Epithelial cell of prostate (primary cell): ENCODE measurements at places on chromosomes 12 and 14.

GRCh38 chr12:4044101-4044500, 170.9 kb upstream of the PARP11 start:
- DNase-seq: no peak

DNA sequence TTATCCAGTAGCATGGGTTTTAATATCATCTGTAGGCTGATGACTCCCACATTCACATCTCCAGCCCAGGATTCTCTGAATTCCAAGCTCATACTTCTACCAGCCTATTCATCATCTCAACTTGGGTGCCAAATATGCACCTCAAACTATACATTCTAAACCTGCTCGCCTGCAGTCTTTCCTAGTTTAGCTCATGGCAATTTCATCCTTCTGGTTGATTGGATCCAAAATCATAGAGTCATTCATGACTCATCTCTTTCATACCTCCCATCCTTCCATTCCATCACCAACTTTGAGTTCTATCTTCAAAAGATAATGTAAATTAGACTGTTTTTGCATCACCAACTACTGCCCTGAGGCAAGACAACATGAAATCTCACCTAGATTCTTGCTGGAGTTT, 99.7 kb upstream of the EGLN3 start:
- no peak for DNase-seq

DNA sequence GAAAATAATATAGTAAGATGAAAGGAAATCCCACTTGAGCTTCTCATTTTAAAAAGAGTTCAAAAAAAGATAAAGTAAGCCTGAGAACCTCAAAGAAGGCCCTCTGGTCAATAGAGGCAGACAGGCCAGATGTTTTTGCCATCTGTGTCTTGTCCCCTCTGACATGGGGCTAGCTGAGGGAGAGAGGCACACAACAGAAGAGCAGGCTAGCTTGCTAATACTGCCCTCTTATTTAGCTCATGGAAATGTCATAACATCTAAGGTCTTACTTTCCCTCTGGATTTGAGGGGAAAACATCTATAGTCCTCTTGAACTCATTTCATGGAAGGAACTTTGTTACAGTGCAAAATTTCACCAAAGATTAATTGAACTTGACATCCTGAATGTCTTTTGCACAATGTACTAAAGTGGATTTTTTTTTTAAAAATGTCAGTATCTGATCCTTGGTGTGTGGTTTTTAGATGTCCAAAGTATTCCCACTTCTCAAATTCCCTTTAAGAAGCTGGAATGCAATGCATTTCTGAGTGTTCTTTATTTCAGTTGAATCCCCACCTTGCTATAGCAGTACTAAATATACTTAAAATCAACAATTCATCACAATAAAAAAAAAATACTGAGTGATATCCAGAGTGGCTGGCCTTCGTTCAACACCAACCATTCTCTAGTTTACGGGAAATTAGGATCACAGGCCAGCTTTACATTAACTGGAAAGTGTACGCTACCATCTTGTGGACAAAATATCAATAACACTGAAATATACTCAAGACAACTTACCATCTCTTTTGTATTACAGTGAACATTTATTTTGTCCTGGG, 176.7 kb downstream of the PAH start:
- no peak for DNase-seq

GRCh38 chr14:95268350-95268749, 51.4 kb downstream of the CLMN start:
- DNase-seq: no peak

GRCh38 chr12:21666722-21667121, 9.1 kb upstream of the LDHB start:
- DNase-seq: no peak

DNA sequence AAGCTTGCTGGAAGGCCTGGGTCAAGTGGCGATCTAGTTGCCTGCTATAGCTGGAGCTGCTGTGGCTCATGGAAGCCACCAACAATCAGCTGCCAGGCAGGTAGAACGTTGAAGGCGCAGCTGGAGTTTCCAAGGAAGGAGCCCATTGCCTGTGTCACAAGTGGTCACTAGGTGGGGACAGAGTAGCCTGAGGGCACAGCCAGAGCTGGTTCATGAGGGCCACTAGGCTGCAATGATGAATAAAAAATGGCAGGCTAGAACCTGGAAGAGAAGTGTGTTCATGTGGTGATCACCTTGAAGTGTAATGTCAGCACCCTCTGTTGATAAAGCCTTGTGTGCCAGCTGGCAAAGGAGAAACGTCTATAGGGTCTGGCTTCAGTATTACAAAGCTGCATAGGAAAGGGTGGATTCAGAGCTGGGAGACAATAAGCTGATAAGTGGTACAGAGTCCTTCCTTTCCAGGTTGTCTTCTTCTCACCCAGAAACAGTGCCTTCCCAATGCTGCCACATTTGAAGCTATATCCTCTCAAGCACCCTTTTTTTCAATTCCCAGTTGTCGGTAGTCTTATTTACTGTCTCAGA, 165.8 kb downstream of the EMP1 start:
- no peak for DNase-seq

DNA sequence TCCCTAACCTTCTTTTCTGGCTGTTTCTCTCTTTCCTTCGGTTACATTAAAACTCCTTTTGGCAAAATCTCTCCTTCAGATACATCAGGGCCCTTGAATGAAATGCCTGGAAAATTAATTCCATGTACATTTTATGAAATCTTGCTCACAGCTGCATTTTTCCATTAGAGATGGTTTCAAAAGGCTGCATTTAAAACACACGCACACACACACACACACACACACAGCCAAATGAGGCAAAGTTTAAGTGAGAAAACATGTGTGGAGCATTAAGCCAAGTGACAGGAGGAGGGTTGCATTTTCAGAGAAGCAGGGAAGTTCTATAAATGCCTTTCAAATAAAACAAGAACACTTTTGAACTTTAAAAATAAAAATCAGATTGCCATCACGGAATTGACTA, 216.4 kb downstream of the LRIG3 start:
- DNase-seq: no peak

- DNase-seq: no peak
These were observed 188.7 kb downstream of the TTC8 start for GRCh38 chr14:89013098-89013504.

DNA sequence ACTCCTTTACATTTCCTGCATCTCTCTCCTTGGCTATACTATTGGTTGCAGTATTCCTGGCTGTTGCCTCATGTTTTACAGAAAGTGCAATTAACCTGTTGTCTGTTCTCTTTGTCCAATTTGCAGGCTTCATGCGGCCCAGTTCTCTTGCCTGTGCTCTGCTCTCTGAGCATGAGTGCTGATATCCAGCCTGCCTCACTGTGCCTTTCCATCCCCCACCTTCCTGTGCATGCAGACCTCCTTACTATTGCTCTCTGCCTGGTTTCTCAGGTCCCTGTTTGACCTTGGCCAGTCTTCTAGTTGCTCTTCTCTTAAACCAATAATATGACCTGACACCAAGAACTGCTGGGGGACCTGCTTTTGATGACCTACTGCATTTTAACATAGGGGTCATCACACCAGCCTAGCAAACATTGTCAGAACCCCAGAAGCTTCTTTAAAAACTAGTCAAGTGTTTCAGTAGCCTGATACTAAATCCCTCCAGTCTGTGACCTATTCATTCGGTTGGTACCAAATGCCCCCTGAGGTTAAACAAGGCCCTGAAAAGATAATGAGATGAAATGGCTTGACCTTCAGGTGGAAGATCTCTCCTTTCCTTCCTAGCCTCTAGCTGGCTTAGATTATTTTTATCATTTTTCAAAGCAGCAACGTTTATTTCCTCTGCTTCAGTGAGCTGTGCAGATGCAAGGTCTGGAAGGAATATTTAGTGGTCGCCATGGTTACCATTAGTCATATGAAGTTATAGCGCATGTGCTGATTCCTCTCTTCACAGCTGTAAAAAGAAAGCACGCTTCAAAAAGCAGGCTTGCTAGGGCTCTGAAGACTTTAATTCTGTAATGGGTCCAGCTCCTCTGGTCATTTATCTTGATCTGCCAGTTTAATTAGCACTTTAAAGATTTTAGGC, 216.5 kb downstream of the PHLDA1 start:
- DNase-seq: peak; percentile 48

DNA sequence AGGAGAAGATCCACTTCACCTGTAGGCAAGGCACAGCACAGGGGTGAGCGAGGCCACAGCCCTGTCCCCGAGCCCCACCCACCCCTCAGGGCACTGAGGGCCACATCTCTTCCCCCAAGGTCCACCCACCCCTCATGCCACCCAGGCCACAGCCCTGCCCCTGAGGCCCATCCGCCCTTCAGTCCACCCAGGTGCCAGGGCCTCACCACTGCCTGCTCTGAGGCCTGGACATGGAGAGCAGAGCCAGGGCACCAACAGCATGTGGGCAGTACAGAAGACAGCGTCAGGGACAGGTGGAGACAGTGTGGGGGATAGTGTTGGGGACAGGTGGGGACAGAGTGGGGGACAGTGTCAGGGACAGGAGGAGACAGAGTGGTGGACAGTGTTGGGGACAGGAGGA, 138.3 kb downstream of the TMEM121 start:
- DNase-seq: no peak
